Bronchial epithelial cell (primary cell): ENCODE measurements at places on chromosomes 12 and 14. TPM values are rescaled to one million over a fixed set of nuclear protein-coding genes. Genes with fewer than 3 reads are reported as not detected.
A peak's percentile ranks its signal among the peaks of the same experiment; 100 is the strongest.

- peak; percentile 78 for DNase-seq
These were observed 10.8 kb downstream of the FBXL14 start for GRCh38 chr12:1583421-1584078.

Gene BICDL1
- total RNA-seq = 10.8 and 30.7 TPM in 2 replicates

Gene SERPINA10
- total RNA-seq = not detected in 2 replicates

GRCh38 chr14:55152052-55152753 is 23.2 kb downstream of the LGALS3 start:
- DNase-seq = no peak

- no peak for DNase-seq
These were observed 91.8 kb downstream of the RIN3 start for GRCh38 chr14:92605274-92605940.

Gene PMCH
- not detected in 2 replicates for total RNA-seq

- DNase-seq = peak; percentile 99
These were observed at the start of gene KRT6A for GRCh38 chr12:52493172-52493571. KRT6A (minus strand) TSS chr12:52493257; CDS start chr12:52493188, 69 bp downstream.

DNA sequence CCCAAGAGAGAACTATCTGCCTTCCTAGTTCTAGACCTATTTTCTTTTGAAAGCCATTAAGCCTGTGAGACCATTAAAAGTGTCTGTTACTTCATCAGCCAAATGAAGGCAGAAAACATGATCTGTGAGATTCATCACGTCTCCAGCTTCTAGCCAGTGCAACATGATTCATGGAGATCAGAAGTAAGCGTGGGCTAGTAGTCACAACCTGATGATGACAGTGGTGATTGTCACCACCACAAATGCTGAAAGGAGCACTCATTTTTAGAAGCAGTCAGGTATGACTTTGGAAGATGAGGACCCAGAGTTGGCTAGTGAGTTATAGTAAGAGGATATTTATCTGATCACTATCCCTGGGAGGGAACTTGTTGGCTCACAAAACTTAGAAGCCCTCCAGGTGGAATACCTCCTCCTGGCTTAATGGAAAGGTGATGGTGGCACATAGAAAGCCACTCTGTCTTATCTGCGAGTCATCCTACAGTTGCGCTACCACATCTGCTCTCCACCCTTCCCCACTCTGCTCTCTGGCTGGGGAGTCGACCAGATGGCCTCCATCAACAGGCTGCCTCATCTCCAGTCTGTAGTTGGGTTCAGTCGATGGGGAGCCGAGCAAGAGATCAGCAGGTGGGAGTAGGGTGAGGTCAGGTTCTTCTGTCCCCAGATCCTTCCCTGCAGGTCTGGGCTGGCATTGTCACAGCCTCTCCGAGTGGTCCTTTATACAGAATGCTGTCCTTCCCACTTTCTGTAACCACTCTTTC is 317.6 kb upstream of the FKBP4 start:
- no peak for DNase-seq

- no peak for DNase-seq
These were observed 249.8 kb upstream of the SFSWAP start for GRCh38 chr12:131461096-131461495.

GRCh38 chr12:108090107-108090899 is 38.8 kb upstream of the WSCD2 start:
- DNase-seq = no peak

DNA sequence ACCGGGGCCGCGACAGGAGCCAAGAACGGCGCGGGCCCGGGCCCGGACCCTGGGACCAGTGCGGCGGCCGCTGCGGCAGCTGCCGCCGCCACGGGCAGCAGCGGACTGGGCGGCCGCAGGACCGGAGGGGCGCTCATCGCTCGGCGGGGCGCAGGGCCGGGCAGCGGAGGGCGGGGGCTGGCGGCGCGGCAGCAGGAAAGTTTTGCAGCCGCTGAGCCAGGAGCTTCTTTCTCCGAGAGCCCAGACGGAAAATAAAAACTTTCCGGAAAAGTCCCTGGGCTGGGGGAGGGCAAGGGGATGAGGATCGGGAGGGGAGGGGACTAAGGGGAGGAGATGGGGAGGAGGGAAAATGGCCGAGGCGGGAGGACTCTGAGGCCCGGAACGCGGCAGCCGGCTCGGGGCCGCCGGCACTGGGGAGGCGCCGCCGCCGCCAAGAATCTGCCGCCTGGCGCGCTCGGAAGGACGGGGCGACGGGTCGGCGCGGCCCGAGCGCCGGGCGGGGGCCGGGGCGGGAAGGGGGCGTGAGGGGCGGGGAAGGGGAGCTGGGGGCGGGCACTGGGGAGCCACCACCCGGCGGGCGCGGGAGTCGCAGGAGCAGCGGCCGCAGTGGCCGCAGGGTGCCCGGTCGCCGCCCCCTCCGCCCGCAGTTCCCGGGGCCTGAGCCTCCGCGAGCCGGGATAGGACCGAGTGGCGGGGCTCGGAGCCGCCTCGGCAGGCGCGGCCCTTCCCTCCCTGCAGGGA is at the start of gene PRKD1:
Gene PRKD1 (minus strand): TSS at position 472 of the 741 bp plus-strand sequence.
- DNase-seq = no peak

- DNase-seq = no peak
These were observed 112.2 kb downstream of the CACNA1C start for GRCh38 chr12:2165021-2165420.

DNA sequence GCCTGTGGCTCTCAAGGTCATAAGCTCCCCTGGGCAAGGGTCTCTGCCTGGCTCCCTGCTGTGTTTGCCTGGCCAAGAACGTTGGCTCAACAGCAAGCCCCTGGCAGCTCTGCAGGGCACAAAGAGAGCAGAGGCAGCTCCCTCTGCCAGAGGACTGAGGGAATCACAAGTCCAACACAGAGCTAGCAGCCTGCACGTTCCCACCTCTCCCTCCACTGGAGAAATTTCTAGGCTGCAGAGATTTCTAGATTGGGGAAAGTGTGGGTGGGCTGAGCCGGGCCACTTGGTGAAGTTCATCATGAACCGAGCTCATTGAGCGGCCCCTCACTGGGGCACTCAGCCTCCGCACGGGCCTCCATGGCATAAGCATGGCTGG is 19.8 kb downstream of the ZFYVE21 start:
- no peak for DNase-seq

DNA sequence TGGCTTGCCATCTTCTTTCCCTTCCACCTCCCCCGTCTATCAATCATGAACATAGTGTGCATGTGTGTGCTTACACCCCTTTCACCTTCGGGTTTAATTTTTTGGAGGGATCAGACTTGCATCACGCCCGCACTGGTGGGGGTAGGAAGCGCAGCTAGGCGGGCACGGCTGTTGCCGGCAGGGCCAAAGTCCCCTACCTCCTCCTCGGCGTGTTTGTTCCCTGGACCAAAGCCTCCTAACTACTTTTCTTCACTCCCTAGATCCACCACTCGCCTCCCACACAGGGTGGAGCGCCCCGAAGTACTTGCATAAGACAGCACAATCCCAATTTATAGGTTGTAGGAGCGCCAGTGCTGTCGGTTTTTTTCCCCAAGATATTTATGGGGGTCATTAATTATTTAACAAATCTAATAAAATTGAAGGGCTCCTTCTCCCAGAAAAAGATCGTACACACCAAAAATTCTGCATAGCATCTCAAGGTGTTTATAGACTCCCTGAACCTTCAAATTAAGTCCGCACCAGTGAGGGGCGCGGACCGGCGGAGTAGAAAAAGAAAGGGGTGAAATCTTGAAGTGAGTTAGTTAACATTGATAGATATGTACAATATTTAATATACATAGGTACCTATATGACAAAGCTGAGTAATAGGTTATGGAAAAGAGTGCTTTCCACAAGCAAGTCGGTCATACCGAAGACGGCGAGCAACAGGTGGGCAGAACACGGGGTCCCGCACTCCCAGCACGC is 717 bp downstream of the PKP2 start:
- peak; percentile 20 for DNase-seq

GRCh38 chr12:41681898-41682297 is 462.8 kb downstream of the GXYLT1 start:
- DNase-seq = no peak

GRCh38 chr12:49367381-49368239 is at the start of gene SPATS2:
SPATS2 (plus strand) TSS chr12:49367462; CDS start chr12:49461013, 93,551 bp downstream.
- DNase-seq = peak; percentile 31
